ENCODE measurements at places on chromosomes 5 and 9.

DNA sequence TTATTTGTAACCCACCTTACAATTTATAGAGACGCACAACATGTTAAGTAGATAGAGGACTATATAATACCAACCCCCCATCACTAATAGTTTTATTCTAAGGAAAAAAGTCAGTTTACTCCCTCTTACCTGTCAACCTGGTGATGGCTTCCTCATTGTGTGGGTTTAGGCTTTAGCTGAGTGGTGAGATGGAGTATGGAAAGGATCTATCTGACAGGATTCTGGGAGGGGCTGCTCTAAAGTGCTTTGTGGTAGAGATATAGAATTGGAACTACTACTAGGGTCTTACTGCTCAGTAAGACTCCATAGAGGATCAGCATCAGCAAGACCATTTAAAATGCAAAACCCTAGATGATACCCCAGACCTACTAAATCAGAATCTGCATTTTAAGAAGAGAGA lies 82.1 kb upstream of the IFNE start:
- no peak for DNase-seq

GRCh38 chr5:59528202-59528862 lies 365.2 kb downstream of the PDE4D start:
- DNase-seq, result peak; percentile 22

DNA sequence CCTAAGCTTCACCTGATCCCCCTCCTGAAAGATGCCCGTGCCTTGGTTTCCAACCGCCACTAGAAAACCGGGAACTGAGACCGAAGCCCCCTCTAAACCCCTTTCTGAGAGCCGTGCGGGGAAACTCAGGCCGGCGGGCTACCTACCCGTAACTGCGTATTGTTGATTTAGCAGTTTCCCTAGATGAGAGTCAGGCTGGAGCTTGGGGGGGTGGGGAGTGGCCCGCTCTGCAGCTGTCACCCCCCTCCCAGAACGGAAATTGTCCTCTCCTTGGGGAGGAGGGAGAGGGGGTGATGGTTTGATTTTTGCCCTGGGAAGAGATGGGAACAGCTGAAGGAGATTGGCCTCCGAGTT lies 2.5 kb downstream of the CXXC5 start:
- no peak for DNase-seq

DNA sequence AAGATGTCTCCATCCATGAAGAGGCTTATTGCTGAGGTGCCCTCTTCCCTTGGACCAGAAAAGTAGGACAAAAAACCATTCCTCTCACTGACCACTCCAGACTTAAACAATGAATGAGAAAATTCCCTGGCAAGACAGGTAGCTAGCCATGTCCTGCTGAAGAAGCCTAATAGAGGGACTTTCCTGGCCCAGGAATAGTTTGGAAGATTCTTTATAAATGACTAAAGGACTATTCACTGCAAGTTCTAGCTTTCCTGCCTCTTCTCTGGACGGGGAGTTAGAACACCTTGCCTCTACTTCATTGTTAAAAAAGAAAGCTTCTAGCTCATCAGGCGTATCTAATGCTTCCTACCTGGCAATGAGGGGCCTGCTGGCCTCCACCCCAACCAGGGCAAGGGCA lies 153.6 kb downstream of the NR3C1 start:
- no peak for DNase-seq

DNA sequence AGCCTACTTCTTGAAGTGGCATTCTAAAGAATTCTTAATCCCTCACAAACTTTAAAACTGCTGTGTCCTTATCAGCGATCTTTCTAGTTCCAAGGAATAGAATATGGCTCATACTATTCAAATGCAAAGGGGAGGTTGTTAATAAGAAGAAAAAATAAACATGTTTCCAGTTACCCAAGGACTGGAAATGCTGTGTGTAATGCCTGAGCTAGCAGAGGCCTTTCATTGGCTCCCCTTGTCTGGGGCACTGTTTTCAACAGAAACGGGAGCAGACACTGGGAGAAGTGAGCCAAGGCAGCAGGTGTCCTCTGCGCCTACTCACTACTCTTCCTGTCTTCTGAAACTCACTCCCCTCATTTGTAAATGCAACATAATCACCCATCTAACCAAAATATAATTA lies 253.0 kb downstream of the MARCHF11 start:
- DNase-seq, result no peak

DNA sequence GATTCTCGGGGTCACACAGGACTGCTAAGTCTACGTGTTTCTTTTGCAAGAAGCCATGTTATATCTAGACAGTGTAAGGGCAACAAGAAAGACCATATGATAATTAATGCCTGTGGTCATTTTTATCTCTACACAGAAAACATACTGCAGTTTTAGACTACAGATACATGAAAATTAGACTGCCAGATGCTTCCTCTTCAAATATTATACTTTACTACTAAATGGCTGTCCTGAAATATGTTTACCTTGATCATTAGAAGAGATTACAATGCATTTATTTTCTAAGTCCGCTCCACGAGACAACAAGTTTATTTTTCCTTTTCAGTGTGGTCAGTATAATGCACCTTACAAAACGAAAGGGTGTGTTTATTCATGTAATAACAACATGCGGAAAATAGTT lies 147.6 kb downstream of the KIAA0825 start:
- DNase-seq, result no peak

- no peak for DNase-seq
Measured at GRCh38 chr5:115815693-115816225, 700 bp downstream of the CDO1 start.

DNA sequence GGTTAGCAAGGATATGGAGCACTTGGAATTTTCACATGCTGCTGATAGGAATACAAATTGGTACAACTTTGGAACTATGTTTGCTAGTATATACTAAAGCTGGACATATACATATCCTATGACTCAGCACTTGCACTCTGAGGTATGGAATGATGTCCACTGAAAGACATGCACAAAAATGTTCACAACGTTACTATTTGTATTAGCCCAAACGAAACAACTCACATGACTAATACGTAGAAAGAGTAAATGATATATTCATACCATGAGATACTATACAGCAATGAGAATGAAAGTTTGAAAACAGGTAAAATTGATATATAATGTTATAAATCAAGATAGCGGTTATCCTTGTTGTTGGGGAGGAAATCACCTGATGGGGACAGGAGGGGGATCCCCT lies 45.5 kb upstream of the CDC42SE2 start:
- no peak for DNase-seq

GRCh38 chr9:19992556-19992955 lies 203.7 kb upstream of the SLC24A2 start:
- DNase-seq, result no peak

DNA sequence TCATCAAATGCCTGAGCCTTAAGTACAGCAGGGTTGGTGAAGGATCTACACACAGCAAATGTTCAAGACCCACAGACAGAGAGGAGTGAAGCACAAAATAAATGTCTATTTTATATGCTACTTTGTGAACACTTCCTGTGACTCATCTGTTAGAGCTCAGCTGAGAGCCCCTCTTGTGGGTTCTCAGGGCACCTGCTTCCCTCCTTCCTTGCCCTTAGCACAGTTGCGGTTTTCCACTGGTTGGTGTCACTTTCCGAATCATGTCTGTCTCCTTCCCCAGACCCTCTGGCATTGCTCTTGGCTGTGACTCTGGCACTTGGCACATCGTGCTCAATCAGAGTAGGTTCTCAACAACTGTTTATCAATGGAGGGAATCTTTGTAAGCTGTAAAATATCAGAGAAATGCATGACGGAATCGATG lies 128.5 kb upstream of the STC2 start:
- no peak for DNase-seq

DNA sequence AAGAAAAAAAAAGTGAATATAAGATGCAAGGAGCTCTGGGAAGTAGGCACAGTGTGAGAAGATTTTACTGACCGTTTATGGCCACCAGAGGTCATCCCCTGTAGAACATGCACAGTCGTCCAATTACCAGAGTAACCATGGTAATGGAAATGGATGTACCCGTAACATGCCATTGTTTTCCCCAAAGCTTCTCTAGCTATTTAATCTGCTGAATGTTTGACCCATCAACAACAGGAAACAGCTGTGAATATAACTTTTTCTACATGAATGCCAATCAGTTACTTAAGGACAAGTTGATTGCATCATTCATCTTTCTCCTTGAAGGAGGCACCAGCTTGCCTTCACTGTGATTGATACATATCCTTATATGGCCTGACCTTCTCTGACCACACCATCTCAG lies 1967.0 kb upstream of the CDH9 start:
- DNase-seq, result peak; percentile 32

GRCh38 chr5:43680286-43680685 lies 77.3 kb downstream of the NNT start:
- no peak for DNase-seq

DNA sequence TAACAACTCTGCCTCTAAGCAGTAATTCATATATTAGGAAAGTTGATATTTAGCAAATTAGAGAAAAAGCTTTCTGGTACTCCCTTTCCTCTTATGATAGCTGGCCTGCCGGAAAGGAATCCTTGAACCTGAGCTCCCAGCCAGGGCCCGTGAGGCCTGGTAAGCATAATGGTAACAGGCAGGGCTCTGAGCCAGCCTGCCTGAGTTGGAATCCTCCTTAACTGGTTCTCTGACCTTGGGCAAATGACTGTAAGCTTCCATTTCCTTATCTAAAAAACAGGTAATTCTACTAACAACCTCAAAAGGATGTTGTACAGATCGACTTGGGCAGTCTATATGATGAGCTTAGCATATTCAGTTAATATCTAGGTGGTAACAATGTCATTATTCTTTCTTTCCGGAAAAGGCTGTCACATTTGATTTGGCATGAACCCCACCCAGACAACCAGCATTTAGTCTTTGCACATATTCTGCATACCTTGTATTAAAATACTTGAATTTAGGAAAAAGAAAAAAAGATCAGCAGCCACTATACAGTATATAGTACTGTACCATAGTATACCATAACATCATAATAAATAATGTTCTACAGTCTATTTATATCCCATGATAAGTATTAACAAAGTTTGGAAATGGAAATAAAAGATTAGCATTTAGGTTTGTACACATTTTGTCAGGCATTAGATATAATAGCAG lies 55.7 kb upstream of the MAP3K1 start:
- no peak for DNase-seq

- DNase-seq, result no peak
Measured at GRCh38 chr9:14212697-14213420, 101.1 kb downstream of the NFIB start.

DNA sequence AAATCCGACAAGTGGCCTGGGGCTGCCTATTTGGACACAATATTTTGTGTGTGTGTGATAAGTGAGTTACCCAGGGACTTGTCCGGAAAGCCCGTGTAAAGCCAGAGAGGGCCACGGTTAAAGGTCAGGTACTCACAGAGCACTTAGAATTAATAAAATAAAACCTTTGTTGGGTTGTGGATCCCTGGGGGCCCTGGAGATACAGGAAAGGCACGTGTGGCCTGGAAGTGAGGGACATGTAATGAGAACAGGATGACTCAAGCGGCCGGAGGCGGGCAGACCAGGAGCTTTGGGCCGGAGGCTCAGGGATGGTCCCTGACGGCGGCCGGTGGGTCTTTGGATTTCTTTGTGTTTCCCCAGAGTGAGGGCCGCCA lies 1.0 kb downstream of the DMRT2 start:
- DNase-seq, result no peak

- no peak for DNase-seq
Measured at GRCh38 chr5:35773967-35774366, 82.7 kb upstream of the IL7R start.

- DNase-seq, result no peak
Measured at GRCh38 chr5:112396430-112396829, 22.6 kb downstream of the EPB41L4A start.

DNA sequence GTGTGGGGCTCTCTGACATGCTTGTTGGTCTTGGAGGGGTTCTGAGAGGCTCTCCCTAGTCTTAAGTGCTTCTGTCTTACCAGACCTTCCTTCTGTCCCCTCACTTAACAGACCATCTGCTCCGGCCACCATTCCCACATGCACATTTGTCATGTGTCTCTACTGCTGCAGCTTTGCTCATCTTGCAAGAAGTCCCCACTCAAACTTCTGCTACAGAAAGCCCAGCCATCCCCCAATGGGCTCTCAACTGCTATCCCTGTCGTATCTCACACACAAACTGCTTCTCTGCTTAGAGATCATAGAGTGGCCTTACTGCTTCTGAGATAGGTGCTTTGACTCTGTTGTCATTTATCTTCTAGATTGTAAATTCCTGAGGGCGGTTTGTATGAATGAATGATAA lies 69.4 kb downstream of the NUP214 start:
- no peak for DNase-seq

DNA sequence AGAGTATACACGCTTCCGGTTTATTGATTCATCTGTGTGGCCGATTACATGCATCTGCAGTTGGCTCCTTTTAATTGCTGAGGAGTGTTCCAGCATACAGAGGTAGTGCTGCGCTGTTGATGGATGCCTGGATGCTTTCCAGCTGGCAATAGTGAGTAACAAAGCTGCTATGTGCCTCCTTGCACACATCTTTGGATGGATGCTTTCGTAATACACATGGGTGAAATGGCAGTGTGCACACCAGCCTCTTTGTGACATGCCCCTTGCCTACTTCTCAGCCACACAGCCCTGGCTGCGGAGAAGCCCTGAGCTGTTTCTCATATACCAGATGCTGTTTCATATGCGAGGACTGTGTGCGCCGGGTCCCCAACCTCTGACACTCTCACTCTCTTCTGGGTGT lies 151.0 kb downstream of the GADD45G start:
- DNase-seq, result no peak

GRCh38 chr5:177222269-177222668 lies 81.2 kb downstream of the RAB24 start:
- DNase-seq, result no peak

DNA sequence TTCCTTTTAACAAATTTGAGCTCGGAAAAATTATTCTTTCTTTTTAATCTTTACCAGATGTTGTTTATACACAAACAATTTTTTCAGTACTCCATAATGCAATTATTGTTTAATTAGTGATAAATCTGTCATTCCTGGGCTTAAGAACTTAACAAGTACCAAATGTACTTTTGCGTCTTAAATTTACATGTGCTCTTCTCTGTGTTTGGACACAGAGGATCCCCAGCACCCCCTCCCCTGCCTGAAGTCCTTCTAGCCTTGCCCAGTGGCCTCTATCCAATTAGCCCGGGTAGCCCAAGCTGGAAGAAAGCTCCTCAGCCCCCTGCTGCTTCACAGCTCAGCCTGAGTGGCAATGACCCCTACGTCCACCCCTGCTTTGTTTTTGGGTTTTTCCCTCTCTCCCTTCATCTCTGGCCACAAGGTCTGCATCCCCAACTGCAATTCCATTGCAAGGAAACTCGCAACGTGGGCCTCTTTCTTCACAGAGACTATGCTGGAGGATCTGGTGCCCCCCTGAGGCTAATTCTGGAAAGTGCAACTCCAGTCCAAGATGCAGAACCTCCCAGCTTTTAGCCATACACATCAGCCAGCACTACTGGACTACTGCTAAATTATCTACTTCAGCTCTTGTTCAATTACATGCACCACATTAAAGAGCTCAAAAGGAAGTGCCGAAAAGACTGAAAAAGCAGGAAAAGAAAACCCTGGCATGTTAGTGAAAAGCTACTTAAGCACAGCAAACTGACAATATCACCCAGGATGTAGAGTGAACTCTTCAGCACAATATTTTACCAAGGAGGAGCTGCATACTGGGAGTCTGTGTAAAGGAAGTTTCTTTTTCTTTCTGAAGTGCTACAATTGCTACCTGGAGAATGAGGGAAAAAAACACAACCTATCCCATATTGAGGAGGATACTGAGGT lies 186.2 kb downstream of the FANCC start:
- no peak for DNase-seq

Measured in retinal pigment epithelial cell (primary cell).